Activated naive CD4-positive, alpha-beta T cell (primary cell): ENCODE measurements at places on chromosomes 5 and 9.

- DNase-seq: no peak
Measured at GRCh38 chr5:178216088-178216534, 11.8 kb downstream of the HNRNPAB start.

- DNase-seq: no peak
Measured at GRCh38 chr5:172556262-172556661, 84.8 kb upstream of the NEURL1B start.

- no peak for DNase-seq
Measured at GRCh38 chr5:4758996-4759395, 381.1 kb upstream of the ADAMTS16 start.

- DNase-seq: no peak
Measured at GRCh38 chr5:143271431-143271830, 132.1 kb downstream of the NR3C1 start.

DNA sequence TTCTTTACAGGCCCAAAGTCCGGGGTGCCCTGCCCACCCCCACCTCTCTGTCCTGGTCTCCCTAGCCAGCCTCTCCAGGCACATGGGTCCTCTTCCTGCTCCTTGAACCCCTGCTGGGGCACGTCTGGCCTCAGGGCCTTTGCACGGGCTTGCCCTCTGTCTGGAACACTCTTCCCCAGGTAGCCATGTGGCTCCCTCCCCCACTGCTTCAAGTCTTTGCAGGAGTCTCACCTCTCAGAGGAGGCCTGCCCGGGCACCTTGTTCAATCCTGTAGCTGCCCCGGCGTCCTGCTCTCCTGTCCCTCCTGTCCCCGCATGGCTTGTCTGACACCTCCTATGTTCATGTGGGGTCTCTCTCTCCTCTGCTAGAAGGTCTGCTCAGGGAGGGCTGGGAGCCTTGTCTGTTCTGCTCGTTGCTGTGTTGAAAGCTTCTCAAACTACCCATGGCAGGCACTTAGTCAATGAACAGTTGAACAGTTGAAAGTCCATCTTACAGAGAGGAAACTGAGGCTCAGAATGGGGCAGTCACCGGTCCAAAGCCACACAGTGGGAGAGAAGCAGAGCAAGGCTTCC is 241.4 kb downstream of the PBX3 start:
- no peak for DNase-seq
